ENCODE measurements at places on chromosomes 1 and 21. TPM values are rescaled to one million over a fixed set of nuclear protein-coding genes. Genes with fewer than 3 reads are reported as not detected.

OR2T11 gene
- not detected for total RNA-seq

RIMKLA gene
- 1.2 TPM for total RNA-seq

SPRR2B gene
- total RNA-seq: not detected

OSCP1 gene
- 0.82 TPM for total RNA-seq

GPR37L1 gene
- total RNA-seq: not detected

TIAM1 gene
- 42.3 TPM for total RNA-seq

LGR6 gene
- 0.43 TPM for total RNA-seq

TFAP2E gene
- 0.73 TPM for total RNA-seq

SPATA6 gene
- 0.27 TPM for total RNA-seq

Measured in T-helper 2 cell treated with Interferon-gamma antibody and Interleukin-4, amounts not matched to agents 100 ng/mL and 5 ng/mL, for 36 hours (primary cell).